Renal cortex interstitium (tissue), 15 donors: ENCODE measurements at places on chromosomes 4 and X. TPM values are rescaled to one million over a fixed set of nuclear protein-coding genes. Genes with fewer than 3 reads are reported as not detected.

MAP7D2 gene
- polyA plus RNA-seq: 4.3 TPM

ENPP6 gene
- 9.3 TPM for polyA plus RNA-seq

TMEM271 gene
- 0.04 TPM for polyA plus RNA-seq

NLRP2B gene
- polyA plus RNA-seq: 0.06 TPM

DNA sequence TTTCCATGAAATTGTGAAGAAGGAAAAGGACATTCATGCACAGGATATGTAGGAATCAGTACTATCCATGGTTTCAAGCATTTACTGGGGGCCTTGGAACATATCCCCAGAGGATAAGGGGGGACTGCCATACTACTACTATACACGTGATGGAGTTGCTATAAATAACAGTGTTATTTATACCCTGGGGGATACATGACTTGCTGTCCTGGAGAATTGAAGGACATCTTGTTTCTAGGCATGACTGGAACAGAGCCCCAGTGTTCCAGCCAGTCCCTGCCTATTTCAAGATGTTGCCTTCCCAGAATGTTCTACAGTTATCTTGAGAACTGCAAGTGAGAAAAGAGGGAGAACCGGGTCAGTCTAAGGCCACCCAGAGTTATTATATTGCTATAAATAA lies 39.6 kb upstream of the ZNF81 start:
- no peak for DNase-seq

CEP44 gene
- 24.1 TPM for polyA plus RNA-seq
